ENCODE measurements at places on chromosomes 11 and 22. TPM values are rescaled to one million over a fixed set of nuclear protein-coding genes. Genes with fewer than 3 reads are reported as not detected.

DNA sequence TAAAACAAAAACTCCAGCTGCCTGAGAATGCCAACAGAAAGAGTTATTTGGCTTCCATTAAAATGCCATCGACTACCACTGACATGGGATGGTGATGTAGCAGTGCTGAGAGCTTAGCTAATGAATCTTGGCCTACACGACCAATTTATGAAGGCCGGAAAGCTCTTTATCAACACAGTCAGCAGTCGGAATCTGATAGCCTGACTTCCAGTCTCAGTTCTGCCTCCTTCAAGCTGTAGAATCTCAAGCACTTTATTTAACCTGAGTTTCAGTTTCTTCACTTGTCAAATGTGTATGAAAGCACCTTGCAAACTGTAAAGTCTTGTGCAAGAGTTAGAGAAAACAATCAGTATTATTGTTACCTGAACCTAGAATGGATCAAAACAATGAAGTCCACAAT is 335.7 kb upstream of the NARS2 start:
- DNase-seq: no peak

DNA sequence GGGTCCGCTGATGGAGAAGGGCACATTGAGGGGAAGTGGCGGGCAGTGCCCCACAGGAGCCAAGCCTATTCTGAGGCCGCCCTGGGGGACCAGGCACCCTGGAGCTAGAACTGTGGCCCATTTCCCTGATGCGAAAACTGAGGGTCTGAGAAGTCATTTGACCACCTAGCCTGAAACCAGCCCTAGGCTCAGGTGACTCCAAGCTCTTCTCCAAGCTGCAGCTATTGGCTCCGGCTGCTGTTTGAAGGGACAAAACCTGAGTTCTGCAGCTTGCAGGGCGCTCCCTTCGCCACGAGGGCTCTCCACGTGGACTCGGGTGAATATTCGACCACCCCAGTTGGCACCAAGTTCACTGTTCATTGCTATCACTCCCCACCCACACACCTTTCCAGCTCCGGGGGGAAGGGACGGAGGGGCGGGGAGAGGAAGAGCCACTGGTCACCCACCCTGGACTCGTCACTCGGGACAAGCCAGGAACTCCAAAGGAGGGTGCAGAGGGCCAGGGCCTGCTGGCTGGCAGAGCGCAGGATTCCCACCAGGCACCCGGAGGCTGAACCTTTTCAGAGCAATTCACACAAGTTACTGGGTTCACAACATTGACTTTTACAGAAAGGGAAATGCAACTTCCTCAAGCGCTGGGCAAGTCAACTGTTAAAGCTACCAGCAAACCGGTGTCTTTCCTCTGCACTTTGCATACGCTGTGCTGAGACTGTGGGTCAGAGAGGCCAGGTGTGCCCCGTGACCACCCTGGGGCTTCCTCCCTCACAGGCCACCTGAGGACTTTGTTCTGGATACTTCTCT is 1.1 kb upstream of the RAC2 start:
- DNase-seq: no peak

GRCh38 chr11:45233121-45233803 is 52.9 kb downstream of the SYT13 start:
- peak; percentile 76 for DNase-seq

GRCh38 chr11:62542750-62543567 is 3.6 kb downstream of the AHNAK start:
- peak; percentile 93 for DNase-seq

- peak; percentile 19 for DNase-seq
Measured at GRCh38 chr11:71987521-71987920, 11.2 kb upstream of the IL18BP start.

DNA sequence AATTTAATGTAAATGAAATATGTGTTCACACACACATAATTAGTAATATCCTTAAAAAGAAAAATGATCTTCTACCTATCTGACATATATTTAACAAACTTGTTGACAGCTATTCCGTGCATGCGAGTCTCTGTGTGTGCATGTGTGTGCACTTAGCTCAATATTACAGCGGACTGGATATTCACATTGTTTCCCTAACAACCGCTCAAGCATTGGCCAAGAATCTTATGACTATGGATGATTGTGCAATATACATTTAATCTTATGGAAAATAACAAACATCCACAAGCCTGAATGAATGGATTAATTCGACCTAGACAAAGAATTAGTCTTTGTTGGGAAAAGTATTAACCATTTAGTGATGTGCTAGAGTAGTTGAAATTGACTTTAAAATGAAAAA is 1078.6 kb downstream of the LRRC4C start:
- DNase-seq: no peak

DNA sequence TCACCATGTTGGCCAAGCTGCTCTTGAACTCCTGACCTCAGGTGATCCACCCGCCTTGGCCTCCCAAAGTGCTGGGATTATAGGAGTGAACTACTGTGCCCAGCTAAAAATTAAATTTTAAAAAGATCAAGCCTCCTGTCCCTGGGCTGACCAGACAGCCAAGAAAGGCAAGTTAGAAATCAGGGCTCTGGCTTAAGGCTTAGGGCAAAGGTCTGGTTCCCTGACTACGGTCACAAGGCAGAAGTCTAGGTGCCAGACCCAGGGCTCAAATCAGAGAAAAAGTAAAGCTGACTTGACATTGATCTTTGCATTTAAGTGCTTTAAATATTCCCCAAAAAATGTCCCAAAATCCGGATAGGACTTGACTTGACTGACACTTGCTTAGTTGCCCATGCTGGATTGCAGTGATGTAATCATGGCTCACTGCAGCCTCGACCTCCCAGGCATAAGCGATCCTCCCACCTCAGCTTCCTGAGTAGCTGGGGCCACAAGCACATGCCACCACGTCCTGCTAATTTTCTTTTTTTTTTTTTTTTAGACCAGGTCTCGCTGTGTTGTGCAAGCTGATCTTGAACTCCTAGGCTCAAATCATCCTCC is 17.3 kb upstream of the CRKL start:
- no peak for DNase-seq

- DNase-seq: peak; percentile 56
Measured at GRCh38 chr11:62614275-62614674, 1.2 kb downstream of the ROM1 start.

GRCh38 chr11:100396266-100396665 is 290.8 kb upstream of the ARHGAP42 start:
- no peak for DNase-seq

- DNase-seq: no peak
Measured at GRCh38 chr11:75188671-75189070, 37.8 kb downstream of the SLCO2B1 start.

DNA sequence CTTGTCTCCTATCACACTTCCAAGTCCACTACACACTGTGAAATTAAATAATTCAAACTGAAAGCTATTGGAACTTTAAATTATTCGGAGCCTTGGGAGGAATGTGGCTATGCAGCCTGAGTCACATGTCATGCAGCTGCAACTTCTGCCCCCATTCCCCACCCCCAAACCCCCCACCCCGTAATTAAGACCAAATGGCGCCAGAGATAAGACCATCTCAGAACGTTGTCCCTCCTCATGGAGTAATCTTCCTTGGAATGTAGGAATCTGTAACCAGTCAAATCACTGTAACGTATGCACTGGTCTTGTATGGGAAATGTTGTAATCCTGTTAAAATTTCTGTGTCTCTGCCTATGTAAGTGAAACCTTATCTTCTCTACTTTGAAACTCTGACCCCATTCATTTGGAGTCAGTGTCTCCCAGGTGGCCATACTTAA is 37.0 kb downstream of the GAB2 start:
- no peak for DNase-seq

- peak; percentile 46 for DNase-seq
Measured at GRCh38 chr11:3001496-3001895, 9.4 kb upstream of the NAP1L4 start.

FREY1 gene
- polyA plus RNA-seq: 0.50 TPM

SAA2 gene
- polyA plus RNA-seq: 42.1 TPM

AQP11 gene
- polyA plus RNA-seq: 0.38 TPM

CASP5 gene
- polyA plus RNA-seq: 0.45 TPM

LRP4 gene
- polyA plus RNA-seq: 2.1 TPM

TMEM191C gene
- 2.9 TPM for polyA plus RNA-seq

ANO1 gene
- 4.3 TPM for polyA plus RNA-seq

MFRP gene
- polyA plus RNA-seq: not detected

CASTOR1 gene
- polyA plus RNA-seq: 6.6 TPM

Measured in stomach (tissue), 19 donors.